ENCODE measurements at places on chromosomes 2 and 18.

DNA sequence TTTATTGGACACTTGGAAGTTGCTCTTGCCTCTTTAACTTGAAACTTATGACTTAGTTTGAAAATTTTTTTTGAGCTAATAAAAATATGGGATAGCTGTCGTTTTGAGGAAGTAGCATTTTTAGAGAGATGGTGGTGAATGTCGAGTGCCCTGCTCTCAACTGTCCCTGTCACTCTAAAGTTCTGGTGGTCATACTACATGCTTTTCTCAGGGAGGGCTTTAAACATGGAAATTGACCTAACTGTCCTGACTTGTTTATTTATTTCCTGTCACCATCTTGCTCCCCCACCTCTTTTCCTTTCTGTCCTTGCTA is 16.0 kb downstream of the CEP192 start:
- DNase-seq = no peak

DNA sequence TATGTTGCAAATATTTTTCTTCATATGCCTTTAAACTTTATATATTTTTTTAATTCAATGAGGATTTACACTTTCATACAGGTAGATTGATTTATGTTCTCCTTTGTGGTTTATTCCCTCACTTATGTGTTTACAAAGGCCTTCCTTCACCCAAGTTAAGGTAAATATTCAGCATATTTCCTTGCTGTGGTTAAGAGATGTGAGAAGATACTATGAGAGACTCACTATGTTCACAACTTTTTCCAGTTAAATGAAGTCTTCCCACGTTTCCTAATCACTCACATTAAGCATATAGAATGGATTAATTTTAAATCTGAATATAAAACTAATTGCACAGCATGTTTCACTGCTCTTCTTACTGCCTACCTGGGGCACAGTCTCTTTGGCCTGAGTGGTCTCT is 597 bp downstream of the PECR start:
- DNase-seq = no peak

DNA sequence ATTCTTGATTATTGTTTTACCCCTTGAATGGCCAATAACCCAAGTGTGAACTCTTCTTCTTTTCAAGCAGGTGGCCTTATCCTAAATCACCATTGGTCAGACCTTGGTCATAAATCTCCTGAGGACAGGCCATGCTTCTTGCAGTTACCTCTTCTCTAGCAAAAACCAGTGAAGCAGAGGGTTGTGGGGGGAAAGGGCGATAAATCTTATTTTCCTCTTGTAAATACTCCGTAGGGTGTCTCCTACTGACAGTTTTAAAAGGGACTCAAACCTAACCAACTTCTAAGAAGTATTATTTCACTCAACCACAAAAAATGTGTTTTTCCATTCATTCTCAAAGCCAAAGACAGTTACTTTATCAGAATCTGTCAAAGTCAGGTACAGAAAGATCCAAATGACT is 168.1 kb upstream of the RMP24 start:
- DNase-seq = no peak

GRCh38 chr18:62510789-62511188 is 12.0 kb upstream of the ZCCHC2 start:
- no peak for DNase-seq

All from stimulated activated CD8-positive, alpha-beta memory T cell treated with anti-CD3 and anti-CD28 coated beads, Interleukin-2, amount 100 ng/mL, for 48 hours (primary cell).